ENCODE measurements at places on chromosomes 1 and 21.

- DNase-seq = no peak
Observed at GRCh38 chr1:51482881-51483280, 36.2 kb downstream of the EPS15 start.

- DNase-seq = no peak
Observed at GRCh38 chr1:206939131-206939530, 7.1 kb downstream of the PIGR start.

DNA sequence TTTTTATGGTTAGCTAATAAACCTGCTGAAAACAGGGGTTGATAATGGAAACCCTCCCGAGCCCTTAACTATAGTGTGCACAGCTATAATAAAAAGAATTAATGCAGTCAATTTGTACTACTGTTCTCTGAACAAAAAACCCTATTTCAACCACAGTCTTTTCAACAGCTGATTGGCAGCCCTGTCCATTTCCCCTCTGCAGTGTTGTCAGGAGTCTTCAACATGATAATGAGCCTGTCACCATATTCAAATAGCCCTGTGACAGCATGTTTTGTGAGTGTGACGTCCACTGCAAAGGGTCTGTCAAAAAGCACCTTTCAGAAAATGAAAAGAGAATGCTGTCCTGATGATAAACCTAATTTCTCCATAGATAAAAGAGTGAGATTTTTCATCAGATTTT lies 92.7 kb downstream of the ESRRG start:
- DNase-seq = no peak

- no peak for DNase-seq
Observed at GRCh38 chr1:176938375-176938774, 226.1 kb downstream of the ASTN1 start.

- DNase-seq = no peak
Observed at GRCh38 chr1:240646571-240647240, 34.8 kb upstream of the GREM2 start.

- no peak for DNase-seq
Observed at GRCh38 chr1:180267211-180267561, 37.1 kb downstream of the LHX4 start.

DNA sequence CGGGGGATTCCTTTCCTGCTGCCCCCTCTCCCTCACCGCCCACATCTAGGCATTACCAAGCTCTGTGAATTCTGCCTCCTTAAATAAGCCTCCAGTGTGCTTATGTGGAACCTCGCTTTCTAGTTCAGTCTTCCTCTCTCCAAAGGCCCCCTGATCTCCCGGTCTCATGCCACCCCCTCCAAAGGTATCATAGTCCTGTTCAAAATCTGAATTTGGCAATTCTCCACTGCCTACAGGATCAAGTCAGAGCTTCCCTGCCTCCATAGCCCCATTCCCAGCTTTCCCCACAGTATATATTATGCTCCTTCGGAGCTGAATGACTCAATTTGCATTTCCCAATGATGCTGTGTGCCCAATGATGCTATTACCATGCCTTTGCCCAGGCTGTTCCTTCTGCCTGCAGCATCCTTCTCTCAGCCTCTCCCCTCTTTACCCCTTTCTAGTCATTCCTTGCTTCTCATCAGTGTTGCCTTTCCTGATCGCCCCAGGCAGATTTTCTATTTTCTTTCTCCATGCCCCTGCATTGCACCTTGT lies 1.7 kb downstream of the AZIN2 start:
- no peak for DNase-seq

- DNase-seq = no peak
Observed at GRCh38 chr21:21688889-21689288, 690.7 kb downstream of the NCAM2 start.

GRCh38 chr21:16550118-16550517 lies 820.3 kb downstream of the USP25 start:
- DNase-seq = no peak

DNA sequence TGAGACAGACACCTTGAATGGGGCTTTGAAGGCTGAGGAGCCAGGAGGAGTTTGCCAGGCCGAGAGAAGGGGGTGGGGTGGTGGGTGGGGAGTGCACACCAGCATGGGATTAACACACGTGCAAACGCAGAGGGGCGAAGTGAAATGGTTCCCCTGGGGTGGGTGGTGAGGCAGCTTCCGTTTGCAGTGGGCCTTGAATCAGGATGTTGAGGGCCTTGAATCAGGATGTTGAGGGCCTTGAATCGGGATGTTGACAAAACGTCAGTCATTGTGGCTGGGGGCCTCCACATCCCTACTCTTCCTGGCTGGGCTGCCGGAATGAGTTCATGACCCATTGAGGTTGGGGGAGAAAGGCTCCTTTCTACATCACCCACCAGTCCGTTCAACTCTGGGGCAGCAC lies 16.6 kb downstream of the LDLRAP1 start:
- no peak for DNase-seq

DNA sequence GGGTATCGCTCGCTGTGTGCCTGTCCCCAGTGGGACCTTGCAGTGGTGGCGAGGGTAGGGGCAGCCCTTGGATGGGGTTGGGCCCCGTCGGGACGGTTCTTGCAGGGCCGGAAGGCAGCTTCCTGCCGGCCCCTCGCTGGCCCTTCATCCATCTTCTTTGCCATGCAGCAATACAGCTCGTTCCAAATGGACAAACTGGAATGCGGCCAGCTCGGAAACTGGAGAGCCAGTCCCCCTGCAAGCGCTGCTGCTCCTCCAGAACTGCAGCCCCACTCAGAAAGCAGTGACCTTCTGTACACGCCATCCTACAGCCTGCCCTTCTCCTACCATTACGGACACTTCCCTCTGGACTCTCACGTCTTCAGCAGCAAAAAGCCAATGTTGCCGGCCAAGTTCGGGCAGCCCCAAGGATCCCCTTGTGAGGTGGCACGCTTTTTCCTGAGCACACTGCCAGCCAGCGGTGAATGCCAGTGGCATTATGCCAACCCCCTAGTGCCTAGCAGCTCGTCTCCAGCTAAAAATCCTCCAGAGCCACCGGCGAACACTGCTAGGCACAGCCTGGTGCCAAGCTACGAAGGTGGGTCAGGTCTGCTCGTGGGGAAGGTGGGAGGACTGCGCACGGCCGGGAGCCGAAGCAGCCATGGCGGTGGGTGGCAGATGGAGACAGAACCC lies 45.8 kb downstream of the SIM2 start:
- no peak for DNase-seq

DNA sequence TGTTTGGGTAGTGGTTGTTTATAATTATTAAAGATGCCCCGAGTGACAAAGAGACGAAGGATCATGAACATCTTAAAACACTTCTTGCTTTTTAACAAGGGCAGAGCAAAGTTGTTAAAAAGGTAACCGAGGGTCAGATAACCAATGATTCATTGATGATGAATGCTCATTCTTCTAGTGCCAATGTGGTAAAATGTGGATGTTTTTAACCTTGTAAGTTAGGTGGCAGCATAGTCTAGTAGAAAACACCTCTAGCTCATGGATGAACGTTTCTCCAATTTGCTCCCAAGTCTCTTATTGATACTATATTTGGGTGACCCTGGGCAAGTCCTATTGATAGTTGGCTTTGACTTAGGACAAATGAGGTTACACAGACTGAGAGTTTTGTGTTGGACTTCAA lies 167.9 kb downstream of the KIF26B start:
- DNase-seq = no peak

DNA sequence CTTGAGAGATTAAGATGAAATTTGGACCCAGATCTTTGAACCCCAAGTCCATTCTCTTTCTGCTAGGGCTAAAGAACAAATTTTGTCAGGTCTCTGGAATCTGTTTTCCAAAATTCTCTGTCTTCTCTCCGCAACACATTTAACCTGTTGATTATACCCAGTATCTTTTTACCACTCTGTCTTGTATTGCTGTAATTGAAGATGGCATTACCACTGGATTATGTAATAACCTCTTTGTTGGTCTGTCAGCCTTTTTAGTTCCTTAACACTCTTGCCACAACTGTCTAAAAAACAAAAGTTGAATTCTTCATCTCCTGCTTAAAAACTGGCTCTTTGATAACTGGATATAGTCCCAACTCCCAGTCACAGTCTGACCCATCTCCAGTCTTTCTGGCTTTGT lies 3.0 kb downstream of the SRP9 start:
- DNase-seq = no peak

- DNase-seq = no peak
Observed at GRCh38 chr21:45974073-45975019, 7.2 kb upstream of the COL6A1 start.

DNA sequence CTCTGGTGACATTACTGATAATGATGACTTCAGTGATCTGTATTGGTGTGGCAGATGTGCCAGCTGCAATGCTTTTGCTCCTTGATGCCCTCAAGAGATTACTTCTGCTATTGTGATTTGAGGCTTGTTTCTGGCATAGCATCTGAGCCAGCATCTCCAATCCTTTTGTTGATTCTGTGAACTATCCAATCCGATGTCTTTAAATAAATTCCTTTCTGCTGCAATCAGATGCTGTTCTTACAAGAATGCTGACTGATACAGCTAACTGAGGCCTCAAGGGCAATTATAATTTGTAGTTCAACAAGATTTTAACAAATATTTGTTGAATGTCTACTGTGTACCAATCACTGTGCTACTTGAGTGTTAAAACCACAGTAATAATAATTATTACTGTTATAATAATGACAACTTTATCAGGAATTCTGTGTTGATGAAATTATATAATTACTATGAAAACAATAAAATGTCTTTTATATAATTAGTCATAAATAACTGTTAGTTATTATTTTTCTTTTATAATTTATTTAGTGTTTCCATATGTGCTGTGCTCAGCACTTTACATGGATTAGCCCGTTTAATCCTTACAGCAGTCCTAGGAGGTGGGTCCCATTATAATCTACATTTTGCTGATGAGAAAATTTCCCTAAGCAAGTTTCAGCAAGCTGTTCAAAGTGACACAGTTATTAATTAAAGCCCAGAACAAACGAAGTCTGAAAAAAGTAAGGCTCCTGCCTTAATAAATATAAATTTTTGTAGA lies 308.2 kb downstream of the BRINP3 start:
- DNase-seq = peak; percentile 82

GRCh38 chr1:192522673-192523072 lies 52.9 kb upstream of the RGS1 start:
- DNase-seq = no peak

DNA sequence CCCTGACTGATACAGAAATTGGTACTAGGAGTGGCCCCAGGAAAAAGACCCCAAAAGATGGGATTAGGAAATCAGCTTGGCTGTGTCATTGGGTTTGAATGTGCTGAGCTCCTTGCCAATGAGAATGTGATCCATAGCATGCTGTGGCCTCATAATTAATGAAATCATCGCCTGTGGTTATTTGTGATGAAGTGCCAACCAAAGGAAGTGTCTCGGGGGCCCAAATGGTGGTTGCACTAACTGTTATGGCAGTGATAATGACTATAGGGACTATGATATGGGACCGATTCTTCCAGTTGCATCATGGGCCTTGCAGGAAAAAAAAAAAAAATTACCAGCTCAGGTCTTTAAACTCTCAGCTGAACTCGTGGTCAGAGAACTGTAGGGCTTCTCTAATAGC lies 15.4 kb upstream of the ZDHHC18 start:
- DNase-seq = no peak

GRCh38 chr1:70685300-70686286 lies 274.5 kb downstream of the CTH start:
- DNase-seq = peak; percentile 18

DNA sequence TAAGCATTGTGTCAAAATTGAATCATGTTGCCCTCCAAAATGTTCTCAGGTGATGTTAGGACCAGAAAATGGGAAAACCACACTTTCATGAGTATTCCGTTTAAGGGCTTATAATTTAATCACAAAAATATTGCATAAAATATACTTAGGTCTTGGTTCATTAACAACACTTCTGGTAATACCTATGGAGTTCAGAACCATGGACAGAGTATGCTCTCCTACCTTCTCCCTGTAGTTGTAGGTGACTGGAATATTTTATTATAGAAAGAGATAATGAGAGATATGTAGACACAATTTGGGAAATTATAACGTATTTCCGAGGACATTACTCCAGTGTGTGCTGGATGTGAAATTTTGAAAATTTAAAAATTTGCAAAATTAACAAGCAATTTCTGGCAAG lies 232.5 kb downstream of the NCAM2 start:
- no peak for DNase-seq

DNA sequence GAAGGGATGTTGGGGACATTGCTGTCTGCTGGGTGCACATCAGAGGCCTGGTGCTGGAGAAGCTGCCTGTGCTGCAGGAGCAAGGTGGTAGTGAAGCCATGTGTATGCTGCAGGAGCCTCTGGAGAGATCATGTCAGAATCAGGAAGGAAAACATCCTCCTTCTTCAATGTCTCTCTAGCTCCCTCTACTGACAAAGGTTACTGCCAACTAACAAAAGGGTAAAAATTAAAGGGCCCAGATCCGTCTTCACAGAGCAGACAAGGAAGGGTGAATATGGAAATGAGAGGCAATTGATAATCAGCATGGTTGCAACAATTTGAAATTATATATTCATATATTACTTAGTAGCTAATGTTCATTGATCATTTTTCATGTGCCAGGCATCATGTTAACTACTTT lies 32.2 kb downstream of the FAM177B start:
- no peak for DNase-seq

DNA sequence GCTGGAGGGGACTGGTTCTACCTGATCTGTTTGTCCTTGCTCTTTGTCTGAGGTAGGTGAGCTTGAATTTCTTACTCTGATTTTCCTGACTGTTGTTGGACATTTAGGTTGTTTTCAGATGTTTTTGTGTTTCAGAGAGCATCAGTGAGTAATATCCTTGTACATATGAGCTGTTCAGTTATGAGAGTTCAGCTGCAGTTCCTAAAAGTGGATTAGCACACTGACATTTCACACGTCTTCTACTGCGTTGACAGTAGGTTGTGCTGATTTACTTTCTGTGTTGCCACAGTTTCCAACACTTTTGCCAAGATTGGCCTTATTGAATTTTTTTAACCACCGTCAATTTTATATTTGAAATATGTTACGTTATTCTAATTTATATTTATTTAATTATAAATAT lies 27.7 kb downstream of the CXADR start:
- no peak for DNase-seq

GRCh38 chr1:157497987-157498735 lies 54.2 kb downstream of the FCRL5 start:
- no peak for DNase-seq

GRCh38 chr21:39132248-39132647 lies 51.0 kb downstream of the PSMG1 start:
- DNase-seq = no peak
